ENCODE measurements at places on chromosomes 2 and 18. TPM values are rescaled to one million over a fixed set of nuclear protein-coding genes. Genes with fewer than 3 reads are reported as not detected.

DNA sequence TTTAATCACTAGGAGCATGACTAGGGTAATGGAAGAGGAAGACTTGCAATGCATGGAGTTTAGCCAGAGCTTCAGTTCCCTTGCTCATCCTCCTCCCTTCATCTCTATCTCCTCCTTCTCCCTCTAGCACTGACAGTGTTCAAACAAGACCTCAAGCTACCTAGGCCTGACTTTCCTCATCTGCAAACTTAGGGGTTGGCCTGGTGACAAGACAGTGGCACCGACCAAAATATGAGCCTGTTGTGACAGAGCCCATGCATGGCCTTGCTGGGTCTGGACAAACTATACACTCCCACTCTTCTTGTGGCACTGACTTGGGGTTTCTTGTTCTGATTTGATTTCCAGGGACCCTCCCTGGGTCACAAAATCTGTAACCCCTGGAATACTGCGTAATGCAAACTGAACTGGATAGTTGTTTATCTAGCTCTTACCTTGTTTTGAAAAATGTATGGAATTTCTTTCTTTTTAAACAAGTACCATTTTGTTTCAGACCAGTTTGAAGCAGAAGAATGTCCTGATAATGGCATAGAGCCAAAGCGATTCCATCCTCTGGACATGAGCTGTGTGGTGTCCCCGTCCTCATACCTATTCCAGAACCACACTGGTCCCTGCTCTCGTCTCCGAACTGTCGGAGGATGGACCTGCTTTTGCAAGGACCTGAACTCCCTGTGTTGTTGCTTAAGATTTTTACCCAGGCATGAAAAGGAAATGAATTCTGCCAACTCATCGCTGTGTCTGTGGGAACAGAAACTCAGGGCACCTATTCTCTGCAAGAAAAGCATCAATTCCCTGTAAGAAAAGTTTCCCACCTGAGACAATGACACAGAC is 33.4 kb upstream of the PPP4R1 start:
- no peaks in the 10 kb centered on the region for H3K36me3 ChIP-seq
- H3K27ac ChIP-seq = no peak overlapping the region
- H3K27me3 ChIP-seq = no peaks in the 10 kb centered on the region
- H3K4me3 ChIP-seq = no peak overlapping the region
- H3K4me1 ChIP-seq = peaks cover 20% of the 10 kb centered on the region
- DNase-seq = no peak

GRCh38 chr2:85853499-85854165 is 35.2 kb downstream of the ST3GAL5 start:
- H3K27me3 ChIP-seq = no peaks in the 10 kb centered on the region
- H3K4me3 ChIP-seq = no peak overlapping the region
- no peaks in the 10 kb centered on the region for H3K36me3 ChIP-seq

GRCh38 chr18:12276736-12277554 is 22.8 kb downstream of the CIDEA start:
- no peaks in the 10 kb centered on the region for H3K27me3 ChIP-seq
- no peak for DNase-seq
- H3K4me3 ChIP-seq = no peak overlapping the region
- no peaks in the 10 kb centered on the region for H3K36me3 ChIP-seq

DNA sequence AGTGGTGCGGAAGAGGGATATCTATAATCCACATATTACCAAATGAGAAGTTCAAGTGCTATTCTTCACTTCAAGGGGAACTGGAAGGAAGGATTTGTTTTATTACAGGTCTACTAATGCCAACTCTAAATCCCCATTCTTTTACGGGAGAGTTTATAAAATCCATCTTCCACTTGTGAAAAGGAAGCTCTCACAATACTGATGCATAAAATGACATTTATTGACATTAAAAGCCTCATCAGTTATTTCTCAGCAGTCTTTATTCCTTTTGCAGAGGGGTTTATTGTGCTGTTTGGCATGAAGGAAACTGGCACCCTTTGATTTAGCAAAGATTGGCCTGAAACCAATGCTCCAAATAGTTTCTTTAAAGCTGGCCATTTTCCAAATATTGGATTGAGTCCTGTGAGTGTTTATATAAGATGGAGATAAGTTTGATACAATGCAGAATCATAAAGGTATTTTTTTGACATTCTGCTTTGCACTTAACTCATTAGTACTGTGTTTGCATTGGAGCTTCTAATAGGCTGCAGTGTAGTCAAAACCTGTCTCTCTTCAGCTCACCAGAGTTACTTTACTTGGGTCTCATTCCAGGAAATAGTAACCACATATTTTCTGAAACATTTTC is 26.6 kb downstream of the LRP1B start:
- no peaks in the 10 kb centered on the region for H3K27me3 ChIP-seq
- H3K27ac ChIP-seq = no peak overlapping the region
- no peak overlapping the region for H3K4me3 ChIP-seq

GRCh38 chr2:43495727-43496126 is 100.1 kb downstream of the THADA start:
- H3K36me3 ChIP-seq = peaks cover 11% of the 10 kb centered on the region
- H3K4me1 ChIP-seq = peaks cover 2% of the 10 kb centered on the region
- no peak overlapping the region for H3K4me3 ChIP-seq

DNA sequence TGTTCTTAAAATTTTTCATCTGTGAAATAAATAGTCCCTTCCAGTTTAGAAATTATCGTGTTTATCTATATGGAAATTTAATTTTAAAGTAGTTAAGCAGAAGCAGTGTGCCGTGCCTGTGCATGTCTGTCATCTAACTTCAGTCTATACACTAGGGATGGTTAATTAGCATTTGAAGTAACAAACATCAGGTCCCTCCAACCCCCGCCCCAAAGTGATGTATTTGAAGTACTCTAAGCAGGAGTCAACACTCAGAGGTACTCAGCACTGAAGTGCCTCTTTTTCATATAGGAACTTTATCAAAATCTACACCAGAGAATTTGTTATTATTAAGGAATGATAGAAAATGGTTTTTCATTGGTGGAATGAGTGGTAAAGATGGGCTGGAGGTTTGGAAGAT is 33.0 kb downstream of the LANCL1 start:
- H3K36me3 ChIP-seq = peaks cover 23% of the 10 kb centered on the region
- peaks cover 17% of the 10 kb centered on the region for H3K27me3 ChIP-seq
- peaks cover 31% of the 10 kb centered on the region for H3K4me1 ChIP-seq
- peak; percentile 12 for DNase-seq

GRCh38 chr2:226705965-226706364 is 93.7 kb downstream of the IRS1 start:
- no peaks in the 10 kb centered on the region for H3K4me1 ChIP-seq
- H3K27ac ChIP-seq = no peak overlapping the region
- H3K4me3 ChIP-seq = no peak overlapping the region
- DNase-seq = no peak

GRCh38 chr2:20425371-20425881 is 21.4 kb upstream of the RHOB start:
- H3K4me3 ChIP-seq = no peak overlapping the region
- no peak for DNase-seq
- H3K4me1 ChIP-seq = peaks cover 9% of the 10 kb centered on the region

- H3K27ac ChIP-seq = no peak overlapping the region
- H3K4me3 ChIP-seq = no peak overlapping the region
- no peak for DNase-seq
- H3K4me1 ChIP-seq = no peaks in the 10 kb centered on the region
These were observed 13.6 kb downstream of the HADHA start for GRCh38 chr2:26230806-26231205.

DNA sequence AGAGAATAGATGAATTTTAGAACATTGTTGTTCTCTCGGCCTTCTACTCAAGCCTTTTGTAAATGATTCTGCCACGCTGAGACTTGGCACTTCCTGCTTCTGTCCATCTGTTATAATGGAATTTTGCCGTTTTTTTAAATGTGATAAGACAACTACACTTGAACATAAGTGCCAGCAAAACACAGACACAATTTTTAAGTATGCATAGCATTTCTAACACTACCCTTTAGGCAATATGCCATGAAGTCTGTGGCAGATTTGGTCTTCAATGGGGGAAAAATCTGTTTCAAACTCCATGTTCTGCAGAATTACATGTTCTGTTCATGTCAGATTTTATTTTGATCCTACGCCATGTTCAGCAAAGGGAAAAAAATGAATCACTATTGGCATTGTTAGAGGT is 1170.7 kb upstream of the SLC39A10 start:
- 0 out of 2 replicates have a peak, but pooled peaks cover 3% of the 10 kb centered on the region for H3K4me1 ChIP-seq
- H3K4me3 ChIP-seq = no peak overlapping the region
- H3K27ac ChIP-seq = no peak overlapping the region
- no peak for DNase-seq

DNA sequence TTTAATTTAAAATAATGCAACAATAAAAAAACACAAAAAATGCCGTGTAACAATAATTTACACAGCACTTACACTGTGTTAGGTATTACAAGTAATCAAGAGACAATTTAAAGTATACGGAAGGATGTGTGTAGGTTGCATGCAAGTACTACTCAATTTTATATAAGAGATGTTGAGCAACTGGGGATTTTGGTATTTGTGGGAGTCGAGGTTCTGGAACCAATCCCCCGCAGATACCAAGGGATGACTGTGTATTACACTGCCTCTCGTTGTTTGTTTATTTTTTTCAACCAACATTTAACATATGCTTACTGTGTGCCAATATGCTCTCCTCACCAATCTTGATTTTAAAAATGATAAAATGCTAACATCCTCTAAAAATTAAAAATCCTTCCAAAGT is 24.8 kb downstream of the MAP3K2 start:
- no peak overlapping the region for H3K27ac ChIP-seq
- no peak for DNase-seq
- no peaks in the 10 kb centered on the region for H3K27me3 ChIP-seq
- no peaks in the 10 kb centered on the region for H3K36me3 ChIP-seq

- DNase-seq = no peak
- H3K4me3 ChIP-seq = no peak overlapping the region
- H3K27ac ChIP-seq = no peak overlapping the region
- H3K27me3 ChIP-seq = peaks cover 51% of the 10 kb centered on the region
- H3K36me3 ChIP-seq = peaks cover 5% of the 10 kb centered on the region
- H3K4me1 ChIP-seq = peaks cover 8% of the 10 kb centered on the region
These were observed 5.0 kb upstream of the CNGA3 start for GRCh38 chr2:98341241-98341640.

GRCh38 chr2:148989882-148990493 is 48.5 kb upstream of the LYPD6B start:
- H3K27ac ChIP-seq = no peak overlapping the region
- H3K4me1 ChIP-seq = peaks cover 5% of the 10 kb centered on the region
- H3K36me3 ChIP-seq = peaks cover 54% of the 10 kb centered on the region
- peak; percentile 41 for DNase-seq

GRCh38 chr18:51227660-51228059 is 30.2 kb upstream of the MEX3C start:
- no peak for DNase-seq
- H3K27me3 ChIP-seq = no peaks in the 10 kb centered on the region

GRCh38 chr2:75614162-75614651 is 32.4 kb upstream of the MRPL19 start:
- no peaks in the 10 kb centered on the region for H3K36me3 ChIP-seq
- no peaks in the 10 kb centered on the region for H3K4me1 ChIP-seq
- DNase-seq = no peak
- peaks cover 8% of the 10 kb centered on the region for H3K27me3 ChIP-seq
- no peak overlapping the region for H3K4me3 ChIP-seq

DNA sequence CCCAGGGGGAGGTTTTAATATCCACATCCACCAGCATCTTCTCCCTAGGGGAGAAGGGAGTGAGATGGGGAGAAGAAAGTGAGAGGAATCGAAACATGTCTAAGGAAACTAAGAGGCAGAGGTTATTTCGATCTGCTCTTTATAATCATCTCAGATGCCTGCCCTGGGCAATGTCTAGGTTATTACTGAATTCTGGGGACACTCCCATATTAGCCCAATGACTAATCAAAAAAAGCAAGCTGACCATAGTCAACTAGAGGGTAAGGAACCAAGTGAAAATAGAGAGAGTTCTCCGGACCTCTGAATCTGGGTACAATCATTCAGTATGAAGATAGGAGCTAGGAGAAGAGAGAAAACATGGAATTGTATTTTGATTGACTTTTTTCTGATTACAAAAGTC is 56.7 kb upstream of the EML4 start:
- peaks cover 10% of the 10 kb centered on the region for H3K4me1 ChIP-seq
- no peak overlapping the region for H3K27ac ChIP-seq
- no peak overlapping the region for H3K4me3 ChIP-seq

DNA sequence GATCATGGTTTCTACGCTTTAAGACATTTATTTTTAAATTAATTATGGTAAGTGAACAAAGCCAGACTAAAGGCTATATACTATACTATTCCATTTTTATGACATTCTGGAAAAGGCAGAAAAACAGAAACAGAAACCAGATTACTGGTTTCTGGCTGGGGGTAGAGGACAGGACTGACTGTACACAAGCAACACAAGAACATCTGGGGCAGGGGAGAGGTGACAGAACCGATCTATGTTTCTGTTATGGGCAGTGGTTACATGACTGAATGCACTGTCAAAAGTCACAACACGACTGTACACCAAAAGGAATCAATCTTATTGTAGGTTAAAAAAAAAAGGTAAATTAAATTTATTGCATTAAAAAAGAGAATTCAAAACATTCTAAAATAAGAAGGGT is 64.7 kb downstream of the PTPN2 start:
- no peaks in the 10 kb centered on the region for H3K27me3 ChIP-seq
- DNase-seq = no peak
- H3K36me3 ChIP-seq = peaks cover 32% of the 10 kb centered on the region

- H3K36me3 ChIP-seq = no peaks in the 10 kb centered on the region
- H3K4me3 ChIP-seq = no peak overlapping the region
- H3K4me1 ChIP-seq = no peaks in the 10 kb centered on the region
- no peaks in the 10 kb centered on the region for H3K27me3 ChIP-seq
These were observed 145.0 kb downstream of the ZNF407 start for GRCh38 chr18:74742573-74743243.

DNA sequence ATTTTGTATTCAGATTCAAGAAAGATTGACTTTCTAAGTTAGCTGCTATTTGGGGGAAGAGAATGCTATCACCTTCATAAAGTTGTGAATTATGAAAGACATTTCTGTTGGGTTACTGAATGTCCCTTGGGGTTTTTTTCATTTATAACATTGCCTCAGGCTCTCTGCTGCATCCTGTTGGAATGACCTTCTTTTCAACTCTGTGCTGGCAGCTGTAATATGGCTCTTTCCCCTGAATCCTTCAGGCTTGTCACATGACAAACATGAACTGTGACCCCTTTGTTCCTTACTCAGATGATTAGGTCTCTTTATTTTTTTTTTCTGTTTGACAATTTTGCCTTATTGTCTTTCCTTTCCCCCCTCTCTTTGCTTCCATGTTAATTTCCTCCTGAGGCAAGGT is 159.8 kb downstream of the TAF4B start:
- no peak overlapping the region for H3K4me3 ChIP-seq
- no peaks in the 10 kb centered on the region for H3K27me3 ChIP-seq
- H3K4me1 ChIP-seq = peaks cover 13% of the 10 kb centered on the region
- DNase-seq = no peak
- H3K27ac ChIP-seq = no peak overlapping the region

The TBC1D8 gene
- total RNA-seq = 32.0 TPM

The TGFA gene
- 3.0 TPM for total RNA-seq

The LDLRAD4 gene
- total RNA-seq = 6.2 TPM

The AKAIN1 gene
- not detected for total RNA-seq

The ITPRIPL1 gene
- total RNA-seq = 17.3 TPM

The IL1RN gene
- total RNA-seq = not detected

The CRYBA2 gene
- total RNA-seq = not detected

The C1QL2 gene
- total RNA-seq = 0.55 TPM

The TMEM127 gene
- 24.7 TPM for total RNA-seq

The UGT1A10 gene
- 0.11 TPM for total RNA-seq

The BUB1 gene
- 115 TPM for total RNA-seq

The BMP10 gene
- not detected for total RNA-seq

The ELOA2 gene
- not detected for total RNA-seq

The GCG gene
- 0.14 TPM for total RNA-seq
